Temporal lobe (tissue), 4 donors: ENCODE measurements at places on chromosomes 16 and 17. TPM values are rescaled to one million over a fixed set of nuclear protein-coding genes. Genes with fewer than 3 reads are reported as not detected.

The MYH1 gene
- not detected for total RNA-seq

The CDIP1 gene
- total RNA-seq, result 10.8 TPM

The ATP2C2 gene
- 6.9 TPM for total RNA-seq

The CCL1 gene
- total RNA-seq, result not detected

The FKBP10 gene
- 8.4 TPM for total RNA-seq

The CACNA1H gene
- total RNA-seq, result 21.4 TPM

The ZDHHC1 gene
- 2.7 TPM for total RNA-seq
